Sigmoid colon (tissue), 7 donors: ENCODE measurements at places on chromosomes 5 and 9. TPM values are rescaled to one million over a fixed set of nuclear protein-coding genes. Genes with fewer than 3 reads are reported as not detected.

The SLC23A1 gene
- 0.60 TPM for polyA plus RNA-seq

The MCIDAS gene
- polyA plus RNA-seq: not detected

The PCDHB6 gene
- not detected for polyA plus RNA-seq

The FCN1 gene
- 0.69 TPM for polyA plus RNA-seq

The CDH10 gene
- not detected for polyA plus RNA-seq

The GRM6 gene
- not detected for polyA plus RNA-seq

The SELENOP gene
- 328 TPM for polyA plus RNA-seq

The ABO gene
- polyA plus RNA-seq: 27.3 TPM

The KCTD16 gene
- polyA plus RNA-seq: not detected

The ATP10B gene
- 57.7 TPM for polyA plus RNA-seq

The TXNDC8 gene
- not detected for polyA plus RNA-seq

The ZNF608 gene
- 5.1 TPM for polyA plus RNA-seq

The CEP120 gene
- 7.4 TPM for polyA plus RNA-seq

The IL13 gene
- polyA plus RNA-seq: 0.15 TPM

The CARTPT gene
- polyA plus RNA-seq: not detected

The ARL14EPL gene
- not detected for polyA plus RNA-seq
